ENCODE measurements at places on chromosomes 2 and 18. TPM values are rescaled to one million over a fixed set of nuclear protein-coding genes. Genes with fewer than 3 reads are reported as not detected.

Gene SIGLEC15
- not detected for total RNA-seq

Gene FAM237A
- total RNA-seq = not detected

Gene NPAS2
- 37.4 TPM for total RNA-seq

Gene NEU2
- total RNA-seq = not detected

Gene GALNT5
- total RNA-seq = 11.2 TPM

Gene DYNC2LI1
- 11.3 TPM for total RNA-seq

Gene IL1F10
- not detected for total RNA-seq

Gene CROCC2
- total RNA-seq = not detected

Gene MRPL33
- total RNA-seq = 78.7 TPM

GRCh38 chr2:179963626-179964025, 43.5 kb downstream of the CWC22 start:
- no peak for DNase-seq

GRCh38 chr2:218093879-218094278, 24.8 kb downstream of the RUFY4 start:
- DNase-seq = no peak

DNA sequence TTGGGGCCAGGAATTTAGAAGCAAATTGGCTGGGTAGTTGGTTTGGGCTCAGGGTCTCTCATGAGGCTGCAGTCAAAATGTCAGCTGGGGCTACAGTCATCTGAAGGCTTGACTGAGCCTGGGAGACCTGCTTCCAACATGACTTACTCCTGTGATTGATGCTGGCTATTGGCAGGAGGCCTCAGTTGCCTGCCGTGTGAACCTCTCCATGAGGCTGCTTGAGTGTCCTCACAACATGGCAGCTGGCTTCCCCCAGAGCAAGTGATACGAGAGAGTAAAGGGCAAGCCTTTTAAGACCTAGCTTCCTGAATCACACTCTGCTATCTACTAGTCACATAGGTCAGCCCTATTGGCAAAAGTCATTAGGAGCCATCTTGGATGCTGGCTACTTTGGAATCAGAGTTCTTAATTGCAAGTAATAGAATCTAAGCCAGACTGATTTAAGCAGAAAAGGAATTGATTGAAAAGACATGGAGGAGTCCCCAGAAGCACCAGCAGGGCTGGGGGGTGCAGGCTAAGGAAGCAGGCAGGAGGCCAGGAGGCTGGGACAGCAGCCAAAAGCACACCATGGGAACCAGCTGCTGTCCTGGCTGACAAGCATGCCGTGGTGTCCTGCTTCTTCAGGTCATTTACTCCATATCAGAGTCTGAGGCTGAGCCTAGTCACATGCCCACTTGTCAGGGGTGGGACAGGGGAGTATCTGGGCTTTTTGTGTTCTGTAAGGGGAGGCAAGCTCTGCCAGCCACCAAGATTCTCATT, 7.8 kb upstream of the GIGYF2 start:
- DNase-seq = no peak

DNA sequence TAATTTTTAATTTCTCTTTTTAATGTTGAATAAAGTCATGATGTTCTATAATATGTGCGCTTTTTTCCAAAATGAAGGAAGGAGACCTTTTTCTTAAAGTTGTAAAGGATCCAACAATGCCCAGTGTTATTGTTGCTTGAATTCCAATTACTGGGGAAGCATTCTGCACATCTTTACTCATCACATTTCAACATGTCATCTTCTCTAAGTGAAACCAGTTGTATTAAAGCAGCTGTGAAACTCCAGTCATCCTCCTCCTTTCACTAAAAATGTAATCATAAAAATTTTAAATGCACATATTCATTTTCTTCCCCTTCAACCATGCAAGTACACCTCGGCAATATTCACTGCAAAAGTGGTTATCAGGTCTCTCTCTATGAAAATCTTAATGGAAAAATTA, 722.7 kb downstream of the TSN start:
- no peak for DNase-seq

DNA sequence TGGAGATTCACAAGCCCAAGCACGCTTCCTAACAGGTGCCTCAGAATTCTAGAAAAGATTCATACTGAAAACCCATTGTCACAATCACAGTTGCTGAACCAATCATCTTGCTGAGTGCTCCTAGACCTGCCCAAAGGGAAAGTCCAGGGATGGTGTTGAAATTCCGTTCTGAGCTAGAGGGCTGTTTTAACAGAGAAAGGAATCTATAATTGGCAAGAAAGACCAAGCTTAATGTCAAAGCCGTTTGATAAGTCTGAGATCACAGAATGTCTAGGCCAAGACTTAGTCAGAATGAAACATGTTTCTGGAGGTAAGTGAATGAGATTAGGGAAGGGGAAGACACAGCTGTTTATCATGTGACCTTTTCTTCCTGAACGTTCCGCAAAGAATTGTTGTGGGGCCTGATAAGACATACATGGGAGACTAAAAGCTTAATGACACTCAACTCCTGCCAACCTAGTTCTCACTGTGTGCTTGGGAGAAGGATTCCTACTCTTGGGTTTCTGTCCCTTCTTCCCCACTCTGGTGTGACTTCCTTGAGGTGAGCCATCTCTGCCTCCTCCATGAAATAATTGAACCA, 27.5 kb downstream of the PMAIP1 start:
- no peak for DNase-seq

GRCh38 chr2:20992201-20992711, 51.6 kb downstream of the APOB start:
- DNase-seq = no peak

GRCh38 chr2:11558214-11558886, 24.5 kb downstream of the GREB1 start:
- DNase-seq = no peak

DNA sequence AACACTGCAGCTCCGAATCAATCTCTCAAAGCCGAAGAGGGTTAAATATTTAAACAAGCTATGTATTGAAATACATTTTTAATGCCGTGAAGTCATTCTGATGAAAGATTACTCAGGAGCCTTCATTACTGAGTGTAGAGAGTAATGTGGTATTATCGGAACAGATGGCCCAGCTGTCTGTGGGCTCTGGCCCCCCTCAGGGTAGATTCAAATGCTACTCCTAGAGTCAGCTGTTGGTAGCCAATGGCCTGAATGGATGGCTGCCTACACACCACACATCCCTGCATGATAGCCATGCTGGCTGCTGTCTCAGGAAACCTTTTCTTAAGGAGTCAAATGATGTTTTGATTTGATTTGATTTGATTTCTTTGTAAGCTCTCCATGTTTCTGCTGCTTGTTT, 732.3 kb upstream of the CELF4 start:
- DNase-seq = no peak

DNA sequence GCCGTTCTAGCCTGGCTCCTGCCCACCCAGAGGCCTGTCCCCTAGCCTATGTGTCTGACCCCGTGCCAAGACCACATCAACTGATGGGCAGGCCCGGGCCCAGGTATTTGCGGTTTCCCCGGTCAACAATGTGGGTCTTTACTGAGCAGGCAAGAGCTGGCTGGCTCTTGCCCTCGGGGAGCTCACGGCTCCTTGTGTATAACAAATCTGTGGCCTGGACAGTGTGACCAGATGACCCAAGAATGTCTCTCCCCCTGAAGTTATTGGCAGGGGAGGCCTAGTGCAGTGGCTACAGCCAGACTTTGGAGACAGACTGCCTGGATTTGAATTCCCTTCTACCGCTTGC, 179.6 kb downstream of the KLHL29 start:
- DNase-seq = no peak

DNA sequence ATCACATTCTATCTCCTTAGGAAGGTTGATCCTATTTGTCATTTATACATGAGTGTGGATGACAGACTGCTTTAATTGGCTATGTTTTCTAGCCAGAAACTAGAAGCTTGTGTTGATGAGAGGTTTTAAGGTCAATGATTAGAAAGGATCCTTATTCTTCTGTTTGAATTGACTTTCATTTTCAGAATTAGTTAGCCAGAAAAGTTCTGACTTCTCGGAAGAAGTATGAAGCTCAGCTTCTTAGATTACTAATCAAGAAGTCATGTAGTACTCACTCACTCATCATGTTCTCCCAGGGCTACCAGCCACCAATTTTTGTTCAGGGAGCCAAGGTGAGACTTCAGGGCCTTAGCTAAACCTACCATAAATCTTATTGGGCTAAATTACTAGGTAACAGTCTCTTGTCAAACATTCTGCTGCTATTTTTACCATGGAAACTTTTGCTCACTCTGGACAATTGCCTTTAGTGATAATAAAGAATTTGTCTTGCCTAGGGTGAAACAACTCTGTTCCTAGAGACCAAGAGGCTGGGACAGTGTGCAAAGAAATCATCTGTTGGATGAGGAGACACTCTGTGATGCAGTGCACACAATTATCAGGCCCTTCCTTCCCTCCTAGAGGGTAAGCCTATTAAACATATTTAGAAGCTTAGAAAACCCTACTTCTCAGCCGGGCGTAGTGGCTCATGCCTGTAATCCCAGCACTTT, 111.6 kb upstream of the DNMT3A start:
- DNase-seq = no peak

DNA sequence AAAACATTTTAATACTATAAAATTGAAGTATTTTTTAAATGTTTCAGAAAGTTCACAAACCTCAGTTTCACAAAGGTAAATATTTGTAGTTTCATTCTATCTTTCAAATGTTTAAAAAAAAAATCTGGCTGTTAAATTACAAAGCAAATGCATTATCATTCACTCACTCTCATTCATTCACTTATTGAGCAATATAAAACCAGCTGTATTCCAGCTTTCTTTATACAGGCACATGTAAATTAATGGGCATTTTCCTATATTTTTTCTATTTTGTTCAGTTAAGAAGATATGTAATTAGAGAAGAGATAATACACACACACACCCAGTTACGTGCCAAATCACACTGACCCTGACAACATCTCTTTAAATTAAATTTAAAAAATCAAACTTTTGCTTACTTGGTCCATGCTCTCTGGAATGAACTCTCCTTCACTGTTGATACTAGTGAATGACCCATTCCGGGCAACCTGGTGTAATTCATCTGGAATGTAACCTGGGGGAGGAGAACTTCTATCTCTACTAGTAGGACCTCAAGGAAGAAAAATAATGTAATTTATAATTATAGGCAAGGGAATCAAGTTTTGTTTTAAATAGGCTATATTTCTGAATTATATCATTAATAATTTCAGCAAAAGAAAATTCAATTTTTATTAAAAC, 32.5 kb upstream of the ERCC3 start:
- no peak for DNase-seq

DNA sequence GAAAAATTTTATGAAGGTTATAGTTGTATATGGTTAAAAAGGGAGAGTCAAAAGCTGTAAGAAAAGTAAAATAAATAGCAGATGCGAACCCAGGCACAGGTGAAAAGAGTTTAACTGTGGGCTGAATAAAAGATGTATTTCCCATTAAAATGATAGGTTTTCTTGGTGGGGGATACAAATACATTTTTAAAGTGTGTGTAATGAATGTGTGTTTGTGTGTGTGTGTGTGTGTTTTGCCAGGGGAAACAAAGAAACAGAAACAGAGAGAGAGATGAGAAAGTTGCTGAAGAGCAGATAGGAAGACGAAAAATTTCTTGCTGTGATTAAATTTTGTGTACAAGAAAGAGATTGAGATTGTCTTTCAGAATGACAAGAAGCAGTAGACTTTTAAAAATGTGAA, 12.1 kb downstream of the TFPI start:
- DNase-seq = no peak

- DNase-seq = no peak
These were observed 19.6 kb upstream of the TEX44 start for GRCh38 chr2:231573096-231573495.

- DNase-seq = no peak
These were observed 108.2 kb downstream of the TCF4 start for GRCh38 chr18:55479656-55480420.

DNA sequence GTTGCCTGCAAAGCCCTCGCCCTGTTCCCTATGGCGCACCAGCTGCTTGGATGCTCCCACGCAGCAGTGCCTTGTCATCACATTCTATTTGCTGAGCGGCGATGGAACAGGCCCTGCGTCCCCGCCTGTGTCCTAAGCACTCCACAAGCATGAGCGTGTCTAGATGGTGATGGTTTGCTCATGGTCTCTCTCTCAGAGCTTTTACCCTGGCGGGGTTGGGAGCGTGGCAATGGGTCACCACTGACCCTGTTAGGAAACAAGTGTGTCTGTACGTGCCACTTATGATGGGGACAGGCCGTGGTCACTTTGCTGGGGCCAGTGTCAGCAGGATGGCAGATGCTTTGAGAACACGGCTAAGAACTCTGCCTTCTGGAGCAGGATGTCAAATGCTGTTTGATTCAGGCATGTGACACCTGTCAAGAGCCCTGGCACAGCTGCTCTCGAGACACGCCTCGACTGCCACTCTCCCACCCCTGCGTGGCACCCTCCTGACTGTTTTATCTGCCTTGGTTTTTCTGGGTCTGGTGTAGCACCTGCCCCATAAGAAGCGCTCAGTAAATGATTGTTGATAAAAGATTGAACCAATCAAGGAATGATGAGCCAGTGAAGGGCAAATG, 44.2 kb downstream of the RRM2 start:
- no peak for DNase-seq

All from esophagus squamous epithelium (tissue), 5 donors.